DND-41 (cell line): ENCODE measurements at places on chromosomes 2 and 18.
A peak's percentile ranks its signal among the peaks of the same experiment; 100 is the strongest.

DNA sequence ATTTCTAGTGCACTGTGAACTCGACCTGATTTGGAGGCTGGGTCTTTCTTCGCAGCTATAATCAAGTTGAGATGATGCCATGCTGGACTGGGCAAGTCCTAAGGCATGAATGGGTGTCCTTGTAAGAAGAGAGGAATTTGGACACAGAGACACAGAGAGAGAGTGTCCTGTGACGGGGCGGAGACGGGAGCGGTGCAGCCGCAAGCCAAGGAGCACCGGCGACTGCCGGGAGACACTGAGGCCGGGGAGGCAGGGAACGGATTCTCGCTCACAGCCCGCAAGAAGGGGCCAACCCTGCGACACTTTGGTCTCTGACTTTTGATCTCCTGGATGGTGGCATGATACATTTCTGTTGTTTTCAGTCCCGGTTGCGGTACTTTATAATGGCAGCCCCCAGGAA is 22.4 kb upstream of the MBP start:
- no peaks in the 10 kb centered on the region for H3K36me3 ChIP-seq
- H3K4me3 ChIP-seq, result no peak overlapping the region
- no peak for DNase-seq
- no peaks in the 10 kb centered on the region for H3K27me3 ChIP-seq
- no peak overlapping the region for H3K27ac ChIP-seq

DNA sequence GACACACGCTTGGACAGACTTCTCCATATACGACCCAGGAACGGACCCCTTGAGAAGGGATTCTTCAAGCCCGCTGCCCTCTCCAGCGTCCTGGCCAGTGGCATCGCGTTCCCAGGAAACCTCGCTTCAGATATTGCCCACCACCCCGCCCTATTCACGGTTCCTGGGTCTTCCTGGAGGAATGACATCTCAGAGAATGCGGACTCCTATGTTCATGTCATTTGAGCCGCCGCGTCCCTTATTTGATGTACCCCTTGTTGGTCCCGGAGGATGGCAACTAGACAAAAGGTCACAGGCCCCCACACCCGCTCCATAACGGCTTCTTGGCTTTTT is 588 bp upstream of the CCDC93 start:
- no peaks in the 10 kb centered on the region for H3K27me3 ChIP-seq
- peaks cover 5% of the 10 kb centered on the region for H3K36me3 ChIP-seq
- H3K27ac ChIP-seq, result peak overlapping the region; percentile 32

GRCh38 chr2:86623043-86623493 is 597 bp downstream of the RNF103 start:
- peak overlapping the region; percentile 88 for H3K4me3 ChIP-seq
- H3K27ac ChIP-seq, result peak overlapping the region; percentile 81
- H3K4me1 ChIP-seq, result peaks cover 30% of the 10 kb centered on the region
- no peaks in the 10 kb centered on the region for H3K27me3 ChIP-seq
- peak; percentile 48 for DNase-seq
- peaks cover 21% of the 10 kb centered on the region for H3K36me3 ChIP-seq

DNA sequence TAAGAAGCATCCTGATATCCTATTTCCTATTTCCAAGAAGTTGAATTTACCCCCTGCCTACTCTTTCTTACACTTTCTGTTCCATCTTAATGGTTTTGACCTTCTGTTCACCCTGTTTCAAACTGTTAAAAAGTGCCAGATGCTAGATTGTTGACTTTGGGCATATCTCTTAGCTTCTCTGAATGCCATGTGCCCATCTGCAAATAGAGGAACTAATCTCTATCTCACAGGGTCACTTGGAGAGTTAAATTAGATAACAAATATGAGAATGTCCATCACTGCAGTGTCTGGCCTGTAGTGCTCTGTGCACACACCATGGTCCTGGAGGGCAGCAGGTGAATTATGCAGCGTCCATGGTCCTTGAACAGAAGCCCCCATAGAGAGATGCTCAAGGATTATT is 83.8 kb downstream of the LRATD1 start:
- no peaks in the 10 kb centered on the region for H3K36me3 ChIP-seq
- no peaks in the 10 kb centered on the region for H3K27me3 ChIP-seq
- no peak for DNase-seq
- H3K4me1 ChIP-seq, result no peaks in the 10 kb centered on the region
- H3K27ac ChIP-seq, result no peak overlapping the region
- H3K4me3 ChIP-seq, result no peak overlapping the region
